Activated T-helper 1 cell treated with Interleukin-2 at 50 U/mL for 16 hours (primary cell): ENCODE measurements at places on chromosomes 13 and 19.

- DNase-seq, result no peak
These were observed at the start of gene ANGPTL4 for GRCh38 chr19:8363803-8364771. Gene ANGPTL4, plus strand, starts transcription at chr19:8364155. Its CDS starts 167 bp downstream, at chr19:8364322.

DNA sequence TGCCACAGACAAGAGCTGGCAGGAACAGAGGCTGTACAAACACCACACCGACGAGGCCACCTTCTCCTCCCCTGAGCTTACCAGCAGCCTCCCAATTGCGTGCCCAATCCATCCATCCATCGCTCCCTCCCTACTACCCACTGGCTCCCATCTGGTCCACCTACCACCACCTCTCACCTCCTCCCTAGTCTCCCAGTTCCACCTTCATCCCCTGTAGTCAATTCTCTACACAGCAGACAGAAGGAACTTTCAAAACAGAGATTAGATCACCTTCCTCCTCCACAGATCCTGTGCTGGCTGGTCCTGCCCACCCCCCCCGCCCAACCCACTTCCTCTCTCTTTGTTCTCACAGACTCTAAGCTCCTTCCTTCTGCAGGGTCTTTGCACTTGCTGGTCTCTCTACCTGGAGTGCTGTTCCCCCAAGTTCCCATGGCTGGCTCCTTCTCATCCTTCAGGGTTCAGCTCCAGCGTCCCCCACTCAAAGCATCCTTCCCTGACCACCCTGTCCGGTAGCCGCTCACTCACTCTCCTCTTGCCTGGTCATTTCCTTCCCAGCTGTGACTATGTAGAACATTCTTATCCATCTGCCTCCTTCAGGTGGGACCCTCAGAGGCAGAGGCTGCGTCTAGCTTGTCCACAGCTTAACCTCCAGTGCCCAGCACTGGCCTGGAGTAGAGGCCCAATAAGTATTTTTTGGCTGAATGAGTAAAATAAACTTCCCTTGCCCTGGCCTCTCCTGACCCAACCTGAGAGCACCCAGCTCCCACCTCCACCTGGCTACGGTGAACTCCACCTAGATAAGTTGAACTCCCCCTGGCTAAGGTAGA is 23.0 kb downstream of the PIN1 start:
- no peak for DNase-seq

DNA sequence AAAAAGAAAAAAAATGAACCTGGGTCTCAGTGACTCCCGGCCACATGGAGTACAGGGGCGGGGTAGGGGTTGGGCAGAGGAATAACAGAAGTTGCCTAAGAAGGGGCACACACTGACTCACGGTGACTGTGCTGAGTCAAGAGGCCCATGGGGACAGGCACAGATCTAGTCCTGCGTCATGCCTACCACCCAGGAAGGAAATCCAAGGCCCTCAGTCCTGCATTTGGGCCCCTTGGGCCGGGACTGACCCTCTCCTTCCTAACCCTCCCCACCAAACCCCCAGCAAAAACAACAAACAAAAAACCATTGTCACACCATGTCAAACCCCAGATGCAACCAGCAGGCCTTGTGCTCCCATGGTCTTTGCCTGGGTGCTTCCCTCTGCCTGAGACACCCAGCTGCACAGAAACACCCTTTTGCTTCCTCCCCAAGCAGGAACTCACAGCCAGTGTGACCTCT is 9.6 kb upstream of the NOTCH3 start:
- no peak for DNase-seq

DNA sequence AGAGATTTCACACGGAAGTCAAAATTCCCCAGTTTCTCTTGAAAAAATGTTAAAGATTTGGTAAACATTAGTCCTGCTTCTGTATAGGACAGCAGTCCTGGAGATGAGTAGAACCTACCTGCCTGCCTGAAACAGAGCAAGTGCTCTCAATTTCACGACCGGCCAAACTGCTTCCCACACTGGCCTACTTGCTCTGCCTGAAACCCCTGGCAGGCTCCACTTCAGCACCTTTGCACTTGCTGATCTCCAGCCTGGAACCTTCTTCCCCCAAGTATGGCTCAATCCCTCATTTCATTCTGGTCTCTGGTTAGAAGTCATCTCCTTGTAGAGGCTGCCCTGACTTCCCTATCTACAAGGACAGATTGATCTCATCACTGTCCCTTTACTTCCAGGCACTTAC is 271.4 kb downstream of the DLEU7 start:
- no peak for DNase-seq

DNA sequence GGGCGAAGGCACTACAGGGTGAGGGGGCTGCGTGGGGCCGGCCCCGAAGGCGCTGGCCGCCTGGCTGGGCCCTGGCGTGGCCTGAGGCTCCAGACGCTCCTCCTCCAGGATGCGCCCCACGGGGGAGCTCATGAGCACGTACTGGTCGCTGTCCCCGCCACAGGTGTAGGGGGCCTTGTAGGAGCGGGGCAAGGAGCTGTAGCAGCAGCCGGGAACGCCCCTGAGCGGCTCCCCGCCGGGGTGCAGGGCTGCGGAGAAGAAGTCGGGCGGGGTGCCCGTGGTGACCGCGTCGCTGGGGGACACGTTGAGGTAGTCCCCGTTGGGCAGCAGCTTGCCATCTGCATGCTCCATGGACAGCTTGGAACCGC is 3.0 kb downstream of the IRS2 start:
- DNase-seq, result no peak

GRCh38 chr13:90321281-90321931 is 1026.1 kb upstream of the MIR17HG start:
- no peak for DNase-seq
